ENCODE measurements at places on chromosomes 6 and 20.

- no peak for DNase-seq
Measured at GRCh38 chr6:81093051-81093450, 659.4 kb downstream of the TENT5A start.

- DNase-seq, result no peak
Measured at GRCh38 chr20:15222502-15223330, 885.3 kb upstream of the FLRT3 start.

DNA sequence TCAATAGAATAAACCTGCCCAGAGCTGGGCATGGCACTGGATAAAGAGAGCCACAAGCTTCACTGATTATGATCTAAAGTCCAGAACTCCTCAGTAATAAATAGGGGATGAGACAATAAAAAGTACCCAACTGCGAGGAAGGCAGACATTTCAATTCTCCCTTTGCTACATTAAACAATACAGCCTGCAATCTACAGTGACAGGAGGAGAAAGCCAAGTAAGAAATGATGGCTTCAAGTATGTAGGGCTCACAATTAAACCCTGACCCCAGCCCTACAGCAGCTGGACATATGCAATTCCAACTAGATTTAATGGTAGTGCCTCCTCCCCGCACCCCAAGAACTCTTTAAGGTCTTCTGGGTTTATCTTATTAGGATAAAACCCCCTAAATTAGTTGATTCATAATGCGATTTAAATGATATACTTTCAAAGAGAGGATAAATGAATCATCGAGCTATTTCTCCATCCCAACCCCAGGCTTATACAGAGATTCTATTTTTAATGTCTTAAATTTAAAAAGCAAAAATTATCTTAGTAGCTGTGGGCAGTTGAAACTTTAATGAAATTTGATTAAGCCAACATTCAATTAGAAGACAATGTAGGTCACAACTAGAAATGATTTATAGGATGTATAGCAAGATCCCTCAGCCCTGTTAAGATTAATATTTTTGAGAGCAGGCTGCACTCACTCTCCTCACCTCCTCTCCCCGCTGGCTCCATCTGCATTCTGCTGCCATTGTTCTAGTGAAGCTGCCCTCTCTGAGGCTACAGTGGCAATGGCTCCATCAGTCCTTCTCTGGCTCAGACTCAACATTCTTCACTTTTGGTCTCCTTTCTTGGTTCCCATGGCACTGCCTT lies 57.1 kb downstream of the OGFRL1 start:
- no peak for DNase-seq

DNA sequence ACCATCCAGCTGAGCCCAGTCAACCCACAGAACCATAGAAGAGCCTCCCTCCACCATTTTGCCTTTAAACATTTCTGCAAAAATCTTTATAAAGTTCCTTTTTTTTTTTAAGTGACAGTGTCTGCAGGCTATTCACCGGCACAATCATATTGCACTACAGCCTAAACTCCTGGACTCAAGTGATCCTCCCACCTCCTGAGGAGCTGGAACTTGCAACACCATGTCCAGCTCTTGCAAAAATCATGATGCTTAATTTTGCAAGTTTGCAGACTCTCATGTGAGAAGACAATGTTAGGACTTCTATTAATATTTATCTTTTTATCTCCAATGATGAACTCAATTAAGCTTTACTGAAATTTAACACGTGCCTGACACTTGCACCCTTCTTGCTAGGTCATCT lies 88.8 kb downstream of the INSM1 start:
- no peak for DNase-seq

DNA sequence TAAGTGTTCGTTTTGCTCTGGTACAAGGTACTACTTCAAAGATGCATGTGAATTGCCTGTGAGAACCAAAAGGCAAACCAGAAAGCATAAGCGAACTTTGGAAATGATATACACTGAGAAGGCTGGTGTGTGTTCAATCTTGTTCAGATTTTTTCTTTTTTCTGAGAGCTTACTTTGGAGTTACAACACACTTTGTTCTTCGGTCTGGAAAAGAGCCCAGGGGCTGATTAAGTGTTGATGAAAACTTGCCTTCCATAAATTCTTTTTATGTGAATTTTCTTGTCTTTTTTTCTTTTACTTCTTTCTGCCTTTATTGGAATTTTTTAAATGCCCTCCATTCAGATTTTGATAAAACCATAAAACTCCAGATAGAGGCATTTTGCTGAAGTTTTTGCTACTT lies 395.1 kb upstream of the SASH1 start:
- DNase-seq, result no peak

- DNase-seq, result no peak
Measured at GRCh38 chr6:25405442-25405841, 126.3 kb downstream of the CARMIL1 start.

GRCh38 chr6:140071601-140072062 lies 697.2 kb upstream of the CITED2 start:
- DNase-seq, result no peak

GRCh38 chr6:98142839-98143238 lies 691.5 kb upstream of the POU3F2 start:
- DNase-seq, result no peak

DNA sequence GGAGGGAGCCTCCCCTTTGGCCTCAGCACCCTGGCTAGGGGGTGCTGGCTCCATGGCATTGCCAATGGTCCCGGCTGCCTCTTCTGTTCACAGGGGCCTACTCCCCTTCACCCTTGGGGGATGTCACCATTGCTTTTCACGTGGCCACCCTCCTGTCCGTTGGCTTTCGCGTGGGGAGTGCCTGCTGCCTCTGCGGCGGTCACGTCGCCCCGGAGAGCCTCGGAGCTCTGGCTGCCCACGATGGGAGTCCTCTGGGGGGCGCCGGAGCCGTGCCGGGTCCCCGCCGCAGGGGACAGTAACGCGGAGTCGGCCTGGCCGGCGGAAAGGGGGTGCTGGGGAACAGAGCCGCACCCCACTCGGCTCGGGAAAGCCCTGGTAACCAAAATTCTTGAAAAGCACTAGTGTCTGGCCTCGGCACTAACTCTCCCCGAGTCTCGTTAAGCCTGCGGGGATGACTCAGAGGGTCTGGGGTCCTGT lies 661 bp upstream of the HEBP2 start:
- DNase-seq, result peak; percentile 71

DNA sequence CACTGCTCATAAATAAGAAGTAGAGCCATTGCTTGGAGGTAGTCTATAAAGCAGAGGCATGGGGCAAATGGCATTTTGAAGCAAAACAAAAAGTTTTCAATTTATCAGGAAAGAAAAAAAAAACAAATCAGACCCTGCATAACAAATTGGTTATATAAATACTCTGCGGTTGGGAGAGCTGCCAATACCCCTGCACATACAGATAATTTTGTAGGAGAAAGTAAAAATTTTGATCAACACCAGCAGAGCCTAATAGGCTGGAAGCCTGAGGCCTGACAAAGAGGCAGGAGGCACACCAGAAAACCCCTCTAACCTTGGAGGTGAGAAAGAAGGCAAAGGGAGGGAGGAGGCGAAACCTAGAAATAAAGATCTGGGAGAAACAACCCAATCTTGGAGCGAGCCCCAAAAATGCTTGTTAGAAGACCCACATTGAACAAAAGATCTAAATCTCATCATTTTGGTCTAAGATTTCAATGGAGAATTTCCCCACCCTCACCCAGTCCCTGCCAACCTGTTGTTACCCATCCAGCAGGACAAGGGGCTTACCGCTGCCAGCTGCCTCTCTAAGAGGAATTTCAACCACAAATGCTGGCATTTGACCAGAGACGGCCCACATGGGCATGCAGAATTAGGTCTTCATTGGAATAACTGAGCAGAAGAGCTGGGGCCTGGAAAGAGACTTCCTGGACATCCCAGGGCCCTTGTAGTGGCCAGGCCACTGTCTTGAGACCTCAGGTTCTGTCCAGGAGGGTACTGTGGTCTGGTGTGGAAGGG lies 28.4 kb downstream of the FOXA2 start:
- DNase-seq, result no peak

DNA sequence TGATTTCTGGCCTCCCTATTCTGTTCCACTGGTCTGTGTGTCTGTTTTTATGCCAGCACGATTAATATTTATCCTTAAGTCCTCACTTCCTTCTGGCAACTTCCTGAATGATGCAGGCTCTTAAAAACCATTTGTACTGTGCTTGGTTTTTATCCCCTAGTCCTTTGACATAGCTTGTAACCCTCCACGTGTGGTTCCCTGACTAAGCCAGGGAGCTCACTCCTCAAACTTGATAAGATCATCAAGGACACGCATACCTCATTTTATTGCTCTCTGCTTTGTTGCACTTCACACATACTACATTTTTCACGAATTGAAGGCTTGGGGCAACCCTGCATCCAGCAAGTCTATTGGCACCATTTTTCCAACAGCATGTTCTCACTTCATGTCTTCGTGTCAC lies 166.4 kb upstream of the UST start:
- DNase-seq, result no peak

DNA sequence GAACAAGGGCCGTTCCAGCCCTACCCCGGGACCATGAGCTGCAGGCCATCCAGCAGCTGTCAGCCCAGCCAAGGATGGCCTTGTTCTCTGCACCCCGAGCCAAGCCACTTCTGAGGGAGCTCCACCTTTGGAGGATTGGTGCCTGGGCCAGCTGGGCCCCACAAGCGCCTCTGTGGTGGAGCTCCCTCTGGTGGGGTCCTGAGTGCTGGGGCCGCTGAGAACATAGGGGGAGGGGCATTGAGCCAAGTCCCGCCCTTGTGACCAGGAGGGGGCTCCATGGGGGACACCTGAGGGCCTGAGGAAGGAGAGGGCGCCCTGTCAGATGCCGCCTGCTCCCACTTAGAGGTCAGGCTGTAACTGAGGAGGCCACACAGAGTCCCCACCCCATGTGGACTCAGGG lies 43.2 kb downstream of the YTHDF1 start:
- no peak for DNase-seq

DNA sequence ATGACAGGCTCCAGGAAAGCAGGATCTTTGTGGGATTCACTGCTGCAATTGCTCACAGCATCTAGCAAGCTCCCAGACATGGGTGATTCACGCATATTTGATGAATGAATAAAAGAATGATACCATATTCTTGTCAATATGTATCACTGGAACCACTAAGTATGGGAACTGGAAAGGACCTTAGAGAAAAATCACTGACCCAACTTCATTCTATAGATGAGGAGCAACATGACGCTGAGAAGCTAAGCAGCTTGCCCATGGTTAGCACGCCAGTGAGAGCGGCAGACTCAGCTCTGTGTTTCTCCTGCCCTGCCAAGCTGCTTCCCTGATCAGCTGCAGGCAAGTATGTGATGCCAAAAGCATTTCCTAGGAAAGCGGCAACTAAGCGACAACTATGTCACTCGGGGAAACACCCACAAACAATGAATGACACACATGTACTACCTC lies 66.8 kb downstream of the PPP1R3G start:
- no peak for DNase-seq

GRCh38 chr6:2810092-2810671 lies 31.5 kb downstream of the SERPINB1 start:
- no peak for DNase-seq

- no peak for DNase-seq
Measured at GRCh38 chr6:142819603-142820337, 125.2 kb downstream of the HIVEP2 start.

- no peak for DNase-seq
Measured at GRCh38 chr6:19734061-19734460, 103.1 kb upstream of the ID4 start.

- no peak for DNase-seq
Measured at GRCh38 chr6:17719323-17720041, 12.8 kb upstream of the NUP153 start.

- no peak for DNase-seq
Measured at GRCh38 chr6:5303682-5304081, 42.4 kb downstream of the FARS2 start.

DNA sequence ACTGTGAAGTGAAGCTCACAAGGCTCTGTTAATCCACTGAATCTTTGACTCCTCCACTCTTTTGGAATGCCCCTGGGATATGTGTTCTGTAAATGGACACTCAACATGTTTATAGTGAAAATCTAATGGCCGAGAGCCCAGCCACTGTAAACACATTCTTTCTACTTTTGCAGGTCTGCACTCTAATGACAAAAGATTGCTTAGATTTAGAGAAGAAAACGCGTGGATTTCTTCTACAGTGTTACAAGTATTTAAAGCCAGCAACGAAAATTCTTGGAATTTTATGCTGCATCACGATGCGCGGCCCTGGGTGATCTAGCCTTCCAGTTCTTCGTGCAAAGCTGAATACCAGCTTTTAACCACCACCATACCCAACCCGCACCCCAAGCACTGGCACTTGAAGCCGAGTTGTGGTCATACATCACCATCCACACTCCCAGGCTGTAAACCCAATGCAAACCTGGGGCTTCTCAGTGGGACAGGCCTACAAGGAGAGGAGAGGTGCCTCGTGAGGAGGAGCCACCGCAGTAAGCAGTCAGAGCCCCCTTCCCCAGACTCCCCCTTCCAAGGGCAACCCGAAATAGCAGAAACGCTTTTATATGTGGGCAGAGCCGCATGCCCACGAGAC lies 3.7 kb upstream of the FOXO3 start:
- DNase-seq, result no peak

- no peak for DNase-seq
Measured at GRCh38 chr6:119713903-119714302, 364.3 kb upstream of the MAN1A1 start.

- DNase-seq, result no peak
Measured at GRCh38 chr6:119676230-119676629, 326.7 kb upstream of the MAN1A1 start.

DNA sequence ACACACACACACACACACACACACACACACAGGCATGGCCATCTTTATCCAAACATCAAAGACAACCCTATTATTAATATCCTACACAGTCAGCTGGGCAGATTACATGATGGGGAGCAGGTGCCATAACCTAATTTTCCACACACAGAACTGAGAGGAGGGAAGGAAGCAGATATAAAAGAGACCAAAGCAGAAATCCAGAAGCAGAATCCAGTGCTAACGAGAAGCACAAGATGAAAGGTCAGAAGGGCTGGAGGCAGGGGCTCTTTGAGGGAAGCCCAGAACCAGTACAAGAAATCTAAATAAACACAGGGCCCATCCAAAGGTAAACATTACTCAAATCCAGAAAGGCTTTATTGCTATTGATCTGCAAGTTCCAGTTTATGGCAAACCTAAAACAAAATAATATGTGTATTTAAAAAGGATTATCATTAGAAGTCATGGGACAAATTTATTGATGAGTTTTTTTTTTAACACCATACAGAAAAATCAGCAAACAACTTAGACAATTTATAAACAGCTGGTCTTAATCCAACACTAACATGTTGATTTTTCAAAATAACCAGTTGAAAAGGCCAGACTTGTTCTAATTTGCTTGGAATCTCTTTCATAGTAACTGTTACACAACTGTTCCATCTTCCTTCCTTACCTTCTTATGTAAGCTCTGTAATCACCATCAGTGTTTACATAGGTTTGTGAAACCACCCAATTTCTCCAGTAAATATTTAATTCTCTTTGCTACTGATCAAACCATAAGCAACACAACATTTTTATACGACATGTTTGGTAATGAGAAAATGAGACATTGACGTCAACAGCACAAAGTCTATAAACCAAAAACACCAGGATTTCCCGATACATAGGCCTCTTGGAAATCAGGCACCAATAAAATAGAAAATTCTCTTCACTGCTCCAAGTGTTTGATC lies 34.2 kb downstream of the SLC23A2 start:
- DNase-seq, result no peak

GRCh38 chr20:17822039-17822438 lies 122.3 kb downstream of the BANF2 start:
- DNase-seq, result no peak

GRCh38 chr20:63219866-63220521 lies 4.1 kb upstream of the YTHDF1 start:
- DNase-seq, result no peak

- no peak for DNase-seq
Measured at GRCh38 chr20:42441864-42442331, 747.8 kb downstream of the PTPRT start.

GRCh38 chr6:6599468-6599873 lies 11.0 kb downstream of the LY86 start:
- DNase-seq, result peak; percentile 38

Data from left ventricle myocardium superior (tissue), 1 donor.